ENCODE measurements at places on chromosomes 4 and X.

DNA sequence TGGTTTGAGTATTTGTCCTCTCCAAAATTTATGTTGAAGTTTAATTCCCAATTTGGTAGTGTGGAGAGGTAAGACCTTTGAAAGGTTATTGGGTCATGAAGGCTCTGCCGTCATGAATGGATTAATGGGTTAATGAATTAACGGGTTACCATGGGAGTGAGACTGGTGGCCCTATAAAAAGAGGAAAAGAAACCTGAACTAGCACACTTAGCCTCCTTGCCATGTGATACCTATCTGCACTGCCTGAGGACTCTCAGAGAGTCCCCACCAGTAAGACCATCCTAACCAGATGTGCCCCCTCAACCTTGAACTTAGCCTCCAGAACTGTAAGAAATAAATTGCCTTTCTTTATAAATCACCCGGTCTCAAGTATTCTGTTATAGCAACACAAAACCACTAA lies 39.3 kb downstream of the PAGE1 start:
- no peak for DNase-seq

DNA sequence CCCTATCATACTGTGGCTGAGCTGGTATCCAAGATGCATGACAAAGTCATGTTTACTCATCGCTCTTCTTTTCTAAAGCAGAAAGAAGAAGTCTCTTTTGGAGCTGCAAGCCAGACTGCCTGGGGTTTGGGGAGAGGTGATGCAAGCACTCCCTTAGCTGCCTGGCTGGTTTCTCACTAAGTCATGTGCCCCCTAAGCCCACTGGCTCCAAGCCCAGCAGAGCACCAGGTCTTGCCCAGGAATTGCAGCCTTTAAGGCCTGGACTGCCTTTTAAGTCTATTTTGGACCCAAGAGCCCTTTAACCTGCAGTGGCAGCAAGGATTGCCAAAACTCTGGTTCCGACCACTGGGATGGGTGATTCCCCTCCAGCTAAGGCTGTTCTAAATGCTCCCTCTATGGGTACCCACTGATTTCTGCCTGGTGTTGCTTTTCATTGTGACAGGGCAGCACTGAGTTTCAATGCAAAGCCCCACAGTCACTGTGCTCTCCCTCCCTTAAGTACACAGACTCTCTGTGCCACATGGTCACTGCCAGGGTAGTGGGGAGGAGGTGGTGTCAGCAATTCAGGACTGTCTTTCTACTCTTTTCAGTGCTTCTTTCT lies 548.6 kb downstream of the TLL1 start:
- no peak for DNase-seq

DNA sequence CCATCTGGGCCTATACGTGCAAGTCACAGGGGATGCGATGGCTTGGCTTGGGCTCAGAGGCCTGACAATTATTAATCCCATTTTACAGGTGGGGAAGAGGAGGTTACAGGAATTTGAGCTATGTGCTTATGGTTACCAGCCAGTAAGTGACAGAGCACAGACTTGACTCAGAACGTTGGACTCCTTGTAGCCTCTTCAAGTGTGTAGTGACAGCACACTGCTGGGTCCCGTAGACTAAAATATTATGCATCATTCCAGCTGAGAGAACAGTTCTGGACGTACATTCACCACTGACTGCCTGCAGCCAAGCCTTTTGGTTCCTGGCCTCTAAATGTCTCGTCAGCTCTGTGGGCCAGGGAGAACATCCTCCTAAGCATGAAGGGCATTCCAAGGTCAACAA lies 314.5 kb downstream of the GPAT3 start:
- DNase-seq, result no peak

DNA sequence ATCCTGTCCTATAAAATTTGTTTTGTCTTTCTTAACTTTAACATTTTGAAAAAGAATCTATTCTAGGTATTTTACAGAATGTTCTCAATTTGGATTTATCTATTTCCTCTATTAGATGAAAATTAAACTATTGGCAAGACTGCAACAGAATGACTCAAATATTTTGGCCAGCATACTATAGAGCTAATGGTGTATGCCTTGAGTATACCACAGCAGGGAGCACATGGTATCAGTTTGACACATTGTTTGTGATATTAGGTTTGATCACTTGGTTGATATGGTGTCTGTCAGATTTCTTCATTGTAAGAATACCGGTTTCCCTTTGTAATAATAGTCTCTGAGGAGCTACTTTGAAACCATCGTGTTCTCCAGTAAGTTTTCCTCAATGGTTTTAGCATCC lies 87.8 kb upstream of the NPNT start:
- DNase-seq, result no peak

GRCh38 chr4:108830509-108831244 lies 67.8 kb upstream of the ETNPPL start:
- no peak for DNase-seq
